ENCODE measurements at places on chromosomes 7 and 10.

GRCh38 chr10:46310143-46310514, 23.3 kb downstream of the ANTXRL start:
- no peak for DNase-seq

DNA sequence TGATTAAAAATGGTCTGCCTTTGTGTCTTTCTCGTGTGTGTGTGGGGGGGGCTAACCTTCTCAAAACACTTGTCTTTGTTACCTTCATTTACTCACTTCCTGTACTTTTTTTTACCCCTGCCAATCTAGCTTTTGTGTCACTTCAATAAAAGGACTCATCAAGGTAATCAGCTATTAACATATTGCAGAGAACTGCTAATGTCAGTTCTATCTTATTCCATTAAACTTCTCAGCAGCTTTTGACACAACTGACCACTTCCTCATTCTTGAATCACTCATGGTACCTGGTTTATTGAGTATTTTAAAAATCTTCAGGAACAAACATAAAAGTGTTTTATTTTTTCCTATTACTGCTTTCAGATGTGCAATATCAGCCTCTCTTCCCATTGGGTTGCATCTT, 59.8 kb downstream of the SLC25A40 start:
- DNase-seq, result no peak

DNA sequence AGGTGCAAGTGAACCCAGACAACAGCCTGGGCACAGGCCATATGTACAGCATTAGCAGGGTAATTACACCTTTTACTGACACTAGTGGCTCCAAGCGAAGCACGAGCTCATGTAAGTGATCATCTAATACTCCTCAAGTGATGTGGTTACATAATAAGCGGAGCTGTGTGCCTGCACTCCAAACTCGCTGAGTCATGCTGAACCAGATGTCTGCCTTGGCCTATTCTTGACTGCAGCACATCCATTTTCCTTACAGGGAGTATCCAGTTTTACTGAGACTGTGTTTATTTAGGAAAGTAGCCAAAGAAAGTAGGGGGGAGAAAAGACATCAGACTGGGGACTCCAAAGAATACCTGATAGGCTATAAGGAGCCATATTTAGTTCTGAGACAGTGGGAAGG, 90.1 kb downstream of the GRM3 start:
- DNase-seq, result no peak

DNA sequence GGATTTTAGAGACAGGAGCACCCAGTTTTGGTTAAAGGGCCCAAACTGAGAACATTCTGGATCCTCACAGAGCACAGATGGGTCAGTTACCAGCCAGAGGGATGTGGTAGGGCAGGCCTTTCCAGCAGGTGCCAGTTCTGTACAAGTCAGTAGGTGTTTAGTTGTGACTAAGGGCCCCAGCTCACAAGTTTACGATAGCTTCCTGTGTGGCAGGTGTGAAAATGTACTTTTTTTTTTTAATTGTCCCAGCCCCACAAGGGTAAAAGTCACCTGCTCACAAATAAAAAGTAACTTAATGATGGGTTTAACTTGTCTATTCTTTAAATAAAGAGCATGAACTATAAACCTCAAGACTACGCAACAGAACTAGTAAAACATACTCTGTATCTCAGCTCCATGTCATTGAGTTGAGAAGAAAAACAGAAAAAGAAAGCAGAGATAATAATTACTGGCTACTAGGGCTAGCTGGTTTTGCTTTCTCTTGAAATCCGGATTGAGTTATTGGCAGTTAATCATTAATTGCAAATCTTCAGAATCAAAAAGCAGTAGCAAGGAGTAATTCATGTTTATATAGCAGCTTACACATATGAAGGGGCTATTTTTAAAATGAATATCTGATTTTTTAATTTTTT, 15.4 kb downstream of the NFE2L3 start:
- no peak for DNase-seq

DNA sequence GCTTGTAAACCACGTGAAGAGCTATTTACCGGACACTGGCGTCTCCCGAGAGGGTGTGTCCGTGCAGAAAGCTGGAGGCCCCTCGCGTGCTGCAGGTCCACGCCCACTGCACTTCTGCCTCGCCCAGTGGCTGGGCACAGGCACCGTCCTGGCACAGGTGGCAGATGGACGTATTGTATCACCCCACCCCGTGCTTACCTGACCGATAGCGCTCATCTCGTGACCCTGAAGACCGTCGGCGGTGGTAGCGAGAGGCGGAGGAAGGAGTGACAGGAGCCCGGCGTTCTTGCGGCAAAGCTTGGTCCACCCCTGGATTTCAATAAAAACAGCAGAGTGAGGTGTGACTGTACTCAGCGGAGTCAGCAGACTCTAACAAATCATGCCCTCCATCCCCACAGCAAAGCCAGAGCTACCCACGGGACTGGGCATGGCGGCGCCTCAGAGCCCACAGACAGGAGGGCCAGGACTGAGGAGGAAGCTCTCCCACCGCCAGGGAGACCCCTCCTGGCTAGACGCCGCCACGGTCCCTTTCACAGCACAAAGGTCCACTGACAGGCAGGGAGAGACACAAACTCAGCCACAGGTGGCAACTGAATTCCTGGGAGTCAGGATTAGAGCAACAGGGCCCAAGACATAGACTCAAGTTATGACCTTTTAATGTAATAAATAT, 217.1 kb downstream of the DIP2C start:
- DNase-seq, result no peak

GRCh38 chr10:32949221-32949678, 8.8 kb downstream of the ITGB1 start:
- DNase-seq, result no peak

DNA sequence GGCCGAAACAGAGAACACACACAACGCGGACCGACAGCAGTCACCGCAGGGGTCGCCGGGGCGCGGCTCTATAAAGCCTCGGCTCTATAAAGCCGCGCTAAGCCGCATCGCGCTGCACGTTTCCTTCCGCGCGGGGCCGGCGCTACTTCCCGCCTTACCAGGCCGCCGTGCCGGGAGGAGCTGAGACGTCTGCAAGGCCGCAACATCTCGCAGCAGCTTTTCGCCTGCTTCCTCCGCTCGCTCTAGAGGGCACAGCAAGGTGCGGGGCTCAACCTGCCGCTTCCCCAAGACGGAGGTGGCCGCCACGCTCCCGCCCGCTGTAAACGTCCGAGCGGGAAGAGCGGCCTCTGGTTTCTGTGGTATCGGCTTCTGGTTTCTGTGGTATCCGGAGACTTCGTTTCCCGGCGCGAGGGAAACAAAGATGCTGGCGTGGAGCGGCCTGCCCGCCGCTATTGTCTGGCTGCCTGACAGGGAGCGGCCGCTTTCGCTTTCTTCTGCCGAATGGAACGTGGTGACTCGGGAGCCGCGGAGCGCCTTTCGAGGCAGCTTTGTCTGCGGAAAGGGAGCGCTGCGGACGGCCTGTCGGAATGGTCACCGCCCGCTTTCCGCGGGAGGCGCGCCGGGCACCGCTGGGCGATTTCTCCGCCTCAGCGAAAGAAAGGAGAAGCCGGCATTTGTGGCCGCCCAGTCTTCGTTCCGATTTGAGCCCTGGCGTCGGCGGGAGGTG, 91.8 kb downstream of the SPAG6 start:
- peak; percentile 80 for DNase-seq

- DNase-seq, result no peak
Observed at GRCh38 chr7:133180717-133181116, 72.2 kb upstream of the EXOC4 start.

DNA sequence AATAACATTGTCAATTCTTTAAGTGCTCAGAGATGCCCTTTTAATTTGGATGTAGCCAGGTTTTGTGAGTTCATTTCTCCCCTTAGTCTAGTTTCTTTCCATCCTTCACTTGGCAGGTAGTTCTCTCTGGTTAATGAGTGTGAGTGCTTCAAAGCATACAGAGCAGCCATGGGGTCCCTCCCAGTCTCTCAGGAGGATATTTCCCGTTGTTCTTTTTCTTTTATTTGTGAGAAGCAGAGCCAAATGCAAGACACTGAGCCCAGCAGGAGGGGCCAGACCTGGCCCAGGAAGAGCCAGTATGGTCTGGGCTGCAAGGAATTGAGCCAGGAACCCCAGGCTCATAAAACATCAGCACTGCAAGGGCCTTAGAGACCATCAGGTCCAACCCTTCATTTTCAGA, 52.4 kb downstream of the PLCE1 start:
- no peak for DNase-seq

GRCh38 chr7:118076564-118076963, 107.4 kb upstream of the LSM8 start:
- no peak for DNase-seq

Data from fibroblast of skin of left quadriceps (primary cell).